Fibroblast of skin of right biceps (primary cell): ENCODE measurements at places on chromosomes 7 and 10.

DNA sequence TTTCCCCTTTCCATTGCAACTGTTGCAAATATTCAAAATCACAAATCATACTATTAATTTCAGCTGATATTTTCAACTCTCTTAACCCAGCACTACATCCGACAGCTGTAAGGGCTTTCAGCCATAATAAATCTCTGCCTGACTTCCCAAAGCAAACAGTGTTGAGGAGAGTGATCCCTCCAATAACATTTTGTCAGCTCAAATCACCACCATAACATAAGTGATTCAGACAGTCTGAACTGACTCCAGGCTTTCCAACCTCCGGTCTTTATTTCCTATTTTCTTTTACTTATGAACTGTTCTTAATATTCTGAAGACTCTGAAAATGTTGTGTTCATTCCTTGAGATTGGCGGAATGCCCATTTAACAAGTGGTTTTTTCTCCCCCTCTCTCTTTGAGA, 1085.9 kb downstream of the GATA3 start:
- no peak for DNase-seq

DNA sequence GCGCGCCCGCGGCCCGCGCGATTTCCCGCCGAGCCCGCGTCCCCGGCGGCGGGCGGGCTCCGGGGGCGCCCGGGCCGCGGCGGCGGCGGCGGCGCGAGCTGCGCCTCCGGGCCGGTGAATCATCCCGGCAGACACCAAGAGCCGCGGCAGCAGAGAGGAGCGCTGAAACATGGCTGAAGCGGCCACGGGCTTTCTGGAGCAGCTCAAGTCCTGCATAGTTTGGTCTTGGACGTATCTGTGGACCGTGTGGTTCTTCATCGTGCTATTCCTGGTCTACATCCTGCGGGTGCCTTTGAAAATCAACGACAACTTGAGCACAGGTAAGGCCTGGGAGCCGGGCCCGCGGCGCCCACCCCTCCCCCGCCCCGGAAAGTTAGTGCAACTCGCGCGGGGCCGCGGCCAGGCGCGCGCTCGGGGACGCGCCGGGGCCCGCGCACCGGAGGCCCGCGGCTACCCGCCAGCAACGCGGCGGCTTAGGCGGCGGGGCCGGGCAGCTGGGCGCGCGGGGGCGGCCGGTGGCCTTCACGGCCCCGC, at the start of gene ST7:
Gene ST7, plus strand, starts transcription at position 130 of the 534 bp plus-strand sequence. Its CDS starts 40 bp downstream, at position 170.
- peak; percentile 79 for DNase-seq

DNA sequence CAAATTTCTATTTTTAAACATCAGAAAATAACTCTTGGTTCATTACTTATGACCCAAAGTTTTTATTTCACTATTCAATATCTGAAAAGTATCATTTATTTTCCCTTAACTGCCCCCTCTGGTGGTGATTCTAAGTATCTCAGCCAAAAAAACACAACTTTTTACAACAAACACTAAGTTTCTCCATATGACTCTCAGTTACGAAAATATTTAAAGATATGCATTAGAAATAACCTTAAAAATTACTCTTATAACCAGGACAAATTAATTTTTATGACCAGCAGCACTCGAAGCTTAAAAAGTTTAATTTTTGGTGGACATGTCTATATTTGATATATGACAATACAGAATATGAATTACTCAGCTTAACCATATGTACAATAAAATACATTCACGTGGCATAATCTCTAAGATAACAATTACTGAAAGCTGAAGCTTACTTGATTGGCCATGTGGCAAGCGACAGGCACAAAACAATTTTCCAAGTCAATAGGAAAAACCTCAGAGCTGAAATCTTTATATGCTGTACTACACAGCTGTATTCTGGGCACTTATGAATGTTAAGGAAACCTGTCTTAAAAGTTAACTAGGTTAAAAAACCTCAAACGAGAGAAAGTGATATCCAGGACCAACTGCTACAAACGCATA, 2.3 kb downstream of the HNRNPA2B1 start:
- DNase-seq: peak; percentile 41

DNA sequence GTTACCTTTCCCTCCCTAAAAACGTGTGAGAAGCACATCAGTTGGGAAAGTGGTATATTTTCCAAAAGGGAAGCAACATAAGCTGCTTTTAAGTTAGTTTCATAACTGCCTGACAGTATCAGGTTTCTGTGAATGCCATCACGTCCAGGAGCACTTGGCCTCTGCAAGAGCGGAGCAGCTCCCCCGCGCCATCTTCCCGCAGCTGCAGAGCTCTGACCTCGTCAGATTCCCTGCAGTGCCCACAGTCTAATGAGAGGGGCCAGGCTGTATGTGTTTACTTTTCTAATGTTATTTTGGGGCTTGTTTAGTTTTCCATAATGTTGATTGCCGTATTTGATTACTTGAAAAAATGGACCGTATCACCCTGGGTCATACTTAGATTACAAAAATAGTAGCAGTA, 74.2 kb downstream of the MGMT start:
- no peak for DNase-seq

GRCh38 chr10:14880229-14880628, 1.6 kb downstream of the SUV39H2 start:
- peak; percentile 11 for DNase-seq

GRCh38 chr7:38934536-38934935, 25.5 kb upstream of the VPS41 start:
- peak; percentile 19 for DNase-seq

DNA sequence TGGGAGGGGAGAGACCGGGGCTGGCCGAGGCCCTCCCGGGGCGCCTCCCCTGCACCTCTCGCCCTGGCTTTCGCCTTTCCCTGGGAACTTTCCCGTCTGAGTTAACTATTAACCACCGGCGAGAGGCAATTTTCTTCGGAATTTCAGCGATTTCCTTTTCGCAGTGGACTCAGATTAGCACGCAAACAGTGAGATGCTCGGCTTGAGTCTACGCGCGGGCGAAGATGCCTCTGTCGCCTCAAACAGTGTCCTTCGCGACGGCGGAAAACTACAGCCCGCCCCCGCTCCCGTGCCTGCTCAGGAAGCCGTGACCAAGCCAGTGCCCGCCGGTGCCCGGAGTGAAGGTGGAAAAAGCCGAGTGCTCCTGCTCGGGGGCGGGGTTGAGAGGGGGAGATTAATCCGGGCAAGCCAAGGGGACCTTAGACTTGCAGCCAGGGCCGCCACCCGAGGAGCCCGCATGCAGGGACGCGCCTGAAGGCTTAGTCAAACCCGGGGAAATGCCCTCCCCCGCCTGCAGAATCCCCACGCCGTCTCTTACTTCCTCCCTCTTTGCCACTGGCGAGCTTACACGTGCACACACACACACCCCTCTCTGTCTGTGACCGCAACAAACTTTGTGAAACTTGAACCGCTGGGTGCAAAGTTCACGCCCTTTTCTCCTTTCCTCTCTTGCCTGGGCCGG, 14.5 kb upstream of the PAX2 start:
- peak; percentile 48 for DNase-seq
